ENCODE measurements at places on chromosomes 1 and 21.

- DNase-seq: no peak
Measured at GRCh38 chr21:39663066-39663465, 50.3 kb downstream of the B3GALT5 start.

- DNase-seq: no peak
Measured at GRCh38 chr1:94757931-94758330, 62.2 kb upstream of the SLC44A3 start.

DNA sequence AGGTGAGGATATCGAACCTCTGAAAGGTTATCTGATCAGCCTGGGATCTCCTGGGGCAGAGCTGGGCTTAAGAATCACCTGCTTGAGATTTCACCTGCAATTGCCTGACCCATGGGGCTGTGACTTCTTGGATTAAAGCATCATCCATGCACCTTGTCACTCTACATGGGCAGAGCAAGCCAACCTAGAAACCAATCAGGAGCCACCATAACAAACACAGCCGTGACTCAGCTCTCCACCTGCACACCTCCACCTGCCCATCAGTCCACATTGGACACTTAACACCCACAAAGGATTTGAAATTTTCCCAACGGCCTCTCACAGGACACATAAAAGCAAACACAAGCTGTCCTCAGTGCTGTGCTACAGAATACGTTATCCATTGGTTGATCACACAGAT is 35.1 kb upstream of the ETS2 start:
- no peak for DNase-seq

DNA sequence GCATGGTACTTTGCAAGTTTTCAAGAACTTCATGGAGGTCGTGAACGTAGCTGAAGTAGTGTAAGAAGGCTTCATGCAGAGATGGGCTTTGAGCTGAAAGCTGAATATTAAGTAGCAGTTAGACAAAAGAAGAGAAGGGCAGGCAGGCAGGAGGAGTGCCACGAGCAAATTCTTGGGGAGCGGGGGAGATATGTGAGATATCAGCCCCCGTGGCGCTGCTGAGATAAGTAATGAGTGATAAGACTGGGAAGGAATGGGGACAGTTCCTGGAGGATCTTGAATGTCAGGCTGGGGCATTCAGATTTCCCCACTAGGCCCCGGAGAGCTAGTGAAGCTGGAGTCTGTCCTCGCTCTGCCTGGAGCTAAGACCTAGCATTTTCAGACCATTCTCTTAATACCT is 27.9 kb upstream of the KIRREL1 start:
- DNase-seq: no peak

DNA sequence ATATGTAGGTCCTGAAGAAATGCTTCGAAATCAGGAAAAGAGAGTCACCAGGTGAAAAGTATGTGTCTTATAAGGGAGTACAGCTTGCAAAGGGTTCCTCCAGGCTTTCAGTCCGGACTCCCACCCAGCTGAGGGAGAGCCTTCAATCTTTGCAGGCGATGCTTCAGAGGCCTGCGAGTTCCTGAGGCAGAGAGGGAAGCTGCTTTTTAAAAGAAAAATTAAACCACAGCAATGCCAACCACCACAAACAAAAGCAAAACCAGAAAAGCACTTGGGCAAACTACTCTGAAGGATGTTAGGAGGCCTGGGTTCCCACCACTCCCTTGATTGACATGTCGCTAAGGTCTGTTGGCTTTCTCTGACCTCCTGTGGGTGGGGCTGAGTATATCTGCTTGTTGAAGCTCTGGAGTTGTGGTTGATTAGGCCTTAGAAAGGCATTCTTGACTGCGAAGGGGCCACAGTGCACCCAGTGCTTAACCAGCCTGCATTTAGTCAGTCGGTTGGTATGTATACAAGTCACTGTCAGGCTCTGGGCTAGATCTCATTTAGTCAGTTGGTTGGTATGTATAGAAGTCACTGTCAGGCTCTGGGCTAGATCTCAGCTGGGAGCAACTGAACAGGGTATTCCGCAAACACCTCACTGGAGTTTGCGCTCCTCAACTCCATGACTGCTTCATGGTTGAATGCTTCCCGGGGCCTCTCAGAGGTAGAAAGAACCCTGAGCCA is 1.2 kb downstream of the NIPAL3 start:
- peak; percentile 97 for DNase-seq

DNA sequence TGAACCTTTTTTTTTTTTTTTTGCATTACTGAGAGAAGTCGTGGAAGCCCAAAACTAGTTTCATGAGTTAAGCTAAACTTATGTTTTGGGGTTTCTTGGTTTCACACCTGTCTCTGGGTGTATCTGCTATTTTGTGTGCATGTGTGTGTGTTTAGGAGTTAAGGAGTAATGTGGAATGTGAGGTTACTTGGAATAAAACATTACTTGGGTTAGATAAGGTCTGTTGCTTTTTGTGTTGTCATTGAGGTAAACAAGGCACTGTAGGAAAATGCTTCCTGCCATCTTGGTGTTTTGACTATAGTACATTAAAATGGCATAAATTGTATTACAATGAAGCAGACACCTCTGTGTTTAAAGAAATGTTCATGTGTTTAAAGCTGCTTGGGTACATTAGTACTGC is 2.9 kb downstream of the TENT5C start:
- DNase-seq: no peak

GRCh38 chr1:85463731-85464496 is 1.0 kb downstream of the DDAH1 start:
- no peak for DNase-seq

DNA sequence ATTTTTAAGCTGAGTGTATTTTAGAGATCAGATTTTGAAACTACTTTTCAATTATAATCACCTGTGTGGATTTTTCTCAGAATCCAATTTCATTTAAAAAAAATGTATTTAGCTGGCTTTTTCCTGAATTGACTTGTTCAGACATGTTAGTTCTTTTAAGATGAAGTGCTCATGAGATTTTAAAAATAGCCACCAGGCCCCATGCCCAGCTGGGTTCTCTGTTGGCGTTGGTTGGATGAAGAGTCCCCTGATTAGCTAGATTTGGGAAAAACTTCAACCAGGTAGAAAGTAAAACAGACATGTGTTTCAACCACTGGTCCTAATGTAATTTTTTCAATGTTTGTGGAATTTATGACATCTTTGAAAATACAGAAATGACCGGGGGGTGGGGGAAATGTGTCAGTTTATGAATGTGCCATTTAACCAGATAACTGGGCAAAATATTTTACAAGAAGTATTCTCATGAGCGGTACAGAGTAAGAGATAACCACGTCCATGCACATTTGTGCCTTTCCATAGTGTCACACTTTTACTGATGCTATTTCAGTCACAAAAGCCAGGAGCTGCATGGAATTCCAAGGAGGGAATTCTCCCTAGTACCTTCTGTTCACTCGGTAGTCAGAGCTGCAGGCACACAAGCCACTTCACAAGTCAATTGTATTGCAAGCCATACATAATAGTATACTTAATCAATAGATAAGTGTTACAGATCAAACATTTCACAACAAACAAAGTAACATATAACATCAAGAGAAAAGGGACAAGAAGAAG is 51.1 kb downstream of the KCNK1 start:
- no peak for DNase-seq

DNA sequence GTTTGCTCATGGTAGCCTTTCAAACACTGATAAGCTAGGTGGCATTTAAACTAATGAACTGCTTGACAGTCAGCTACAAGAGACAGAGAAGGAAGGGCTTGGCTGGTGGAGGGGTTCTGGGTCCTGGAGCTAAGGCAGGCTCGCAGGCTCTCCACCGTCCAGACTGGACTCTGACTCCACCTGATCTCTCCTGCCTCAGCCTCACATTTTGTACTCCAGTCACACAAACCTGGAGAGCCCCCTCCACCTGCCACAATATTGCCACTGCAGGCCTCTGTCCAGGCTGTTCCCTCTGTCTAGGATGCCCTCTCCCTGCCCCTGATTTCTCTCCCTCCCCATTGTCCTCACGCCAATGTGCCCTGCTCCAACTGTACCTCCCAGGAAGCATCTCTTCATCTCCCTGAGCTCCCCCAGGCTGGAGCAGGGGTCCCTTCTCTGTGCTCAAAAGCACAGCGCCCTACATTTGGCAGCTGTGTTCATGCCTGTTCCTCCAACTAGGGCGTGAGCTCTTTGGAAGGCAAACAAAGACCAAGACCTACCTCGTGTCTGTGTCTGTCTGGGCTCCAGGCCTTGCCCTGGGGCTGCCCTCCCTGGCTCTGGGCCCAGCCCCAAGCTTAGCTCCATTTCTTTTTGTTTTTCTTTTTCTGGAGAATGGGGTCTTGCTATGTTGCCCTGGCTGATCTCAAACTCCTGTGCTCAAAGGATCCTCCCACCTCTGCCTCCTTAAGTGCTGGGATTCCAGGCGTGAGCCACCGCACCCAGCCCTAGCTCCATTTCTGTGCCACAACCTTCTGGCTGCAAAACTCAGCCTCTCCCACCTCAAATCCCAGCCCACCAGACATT is 2.9 kb downstream of the TIE1 start:
- DNase-seq: no peak

GRCh38 chr1:234776256-234776875 is 166.4 kb upstream of the IRF2BP2 start:
- no peak for DNase-seq

GRCh38 chr1:206834711-206835110 is 30.7 kb upstream of the IL20 start:
- DNase-seq: no peak

GRCh38 chr1:168723000-168723399 is 6.0 kb downstream of the DPT start:
- no peak for DNase-seq

- no peak for DNase-seq
Measured at GRCh38 chr1:100265562-100265930, 470 bp upstream of the RTCA start.

DNA sequence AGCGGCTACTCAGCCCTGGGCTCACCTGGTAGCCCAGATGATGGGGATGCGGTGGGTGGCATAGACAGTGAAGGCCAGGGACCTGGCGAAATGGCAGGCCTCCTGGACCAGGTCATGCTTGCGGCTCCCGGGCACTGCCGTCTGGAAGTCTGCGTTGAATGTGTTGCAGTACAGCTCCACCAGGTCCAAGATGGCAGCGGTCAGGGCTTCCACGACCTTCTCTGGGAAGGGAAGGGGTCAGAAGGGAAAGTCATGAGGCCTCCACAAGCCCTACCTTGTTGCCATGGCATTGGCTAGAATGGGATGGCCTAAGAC is 38.8 kb downstream of the PIK3C2B start:
- no peak for DNase-seq

GRCh38 chr1:39613250-39613649 is 26.2 kb downstream of the HEYL start:
- DNase-seq: no peak

GRCh38 chr1:20355828-20356735 is 65.4 kb downstream of the VWA5B1 start:
- no peak for DNase-seq

DNA sequence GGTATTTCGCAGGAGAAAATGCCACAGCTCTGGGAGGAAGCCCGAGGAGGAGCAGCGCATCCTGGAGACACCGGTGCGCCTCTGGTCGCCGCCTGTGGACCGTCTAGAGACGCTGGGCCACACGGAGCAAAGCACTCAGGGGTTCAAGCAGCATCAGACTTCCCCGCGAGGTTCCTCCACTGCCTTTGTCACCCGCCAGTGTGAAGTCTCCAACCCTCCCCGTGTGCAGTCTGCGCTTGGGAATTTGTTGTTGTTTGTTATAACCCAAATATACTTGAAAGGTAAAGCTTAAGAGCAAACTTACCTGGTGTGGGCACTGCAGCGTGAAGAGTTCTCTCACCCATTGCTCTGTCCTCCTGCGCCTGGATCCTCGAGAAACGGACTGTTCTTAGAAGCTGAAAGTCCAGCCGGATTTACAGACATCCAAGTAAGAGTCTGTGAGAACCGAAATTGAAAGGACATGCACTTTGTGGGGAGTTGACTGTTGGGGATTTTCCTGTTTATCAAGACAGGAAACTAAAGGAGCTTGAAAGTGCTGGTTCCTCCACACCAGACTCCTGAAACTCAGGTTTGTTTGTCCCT is at the start of gene GBP4:
Gene GBP4, minus strand, starts transcription at position 452 of the 582 bp plus-strand sequence. Its CDS starts 108 bp downstream, at position 344.
- no peak for DNase-seq

DNA sequence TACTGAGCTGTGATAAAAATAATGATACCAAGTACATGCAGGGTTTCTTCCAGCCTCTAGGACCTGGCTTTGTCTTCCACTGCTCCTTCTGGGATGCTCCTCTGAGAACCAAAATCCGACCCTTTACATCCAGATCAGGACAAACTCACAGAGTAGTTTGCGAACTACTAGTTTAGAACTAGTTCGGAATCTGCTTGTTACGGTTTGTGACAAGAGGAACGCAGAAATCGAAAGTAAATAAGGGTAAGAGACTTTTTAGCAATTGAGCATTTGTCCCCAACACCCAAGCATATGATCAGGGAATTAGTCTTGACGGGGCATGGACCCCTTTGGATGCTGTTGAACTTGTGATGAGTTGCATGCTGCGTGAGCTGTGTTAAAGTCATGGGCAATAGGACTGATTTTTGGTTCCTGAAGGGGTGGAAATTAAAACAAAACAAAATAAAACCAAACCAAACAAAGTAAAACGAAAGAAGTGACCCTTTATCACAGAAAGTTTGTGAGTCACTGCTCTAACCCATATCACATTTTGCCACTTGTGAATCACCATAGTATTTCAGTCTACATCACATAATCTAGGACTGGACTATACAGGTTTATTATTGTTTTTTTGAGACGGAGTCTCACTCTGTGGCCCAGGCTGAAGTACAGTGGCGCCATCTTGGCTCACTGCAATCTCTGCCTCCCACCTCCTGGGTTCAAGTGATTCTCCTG is 35.7 kb upstream of the ERRFI1 start:
- peak; percentile 62 for DNase-seq

DNA sequence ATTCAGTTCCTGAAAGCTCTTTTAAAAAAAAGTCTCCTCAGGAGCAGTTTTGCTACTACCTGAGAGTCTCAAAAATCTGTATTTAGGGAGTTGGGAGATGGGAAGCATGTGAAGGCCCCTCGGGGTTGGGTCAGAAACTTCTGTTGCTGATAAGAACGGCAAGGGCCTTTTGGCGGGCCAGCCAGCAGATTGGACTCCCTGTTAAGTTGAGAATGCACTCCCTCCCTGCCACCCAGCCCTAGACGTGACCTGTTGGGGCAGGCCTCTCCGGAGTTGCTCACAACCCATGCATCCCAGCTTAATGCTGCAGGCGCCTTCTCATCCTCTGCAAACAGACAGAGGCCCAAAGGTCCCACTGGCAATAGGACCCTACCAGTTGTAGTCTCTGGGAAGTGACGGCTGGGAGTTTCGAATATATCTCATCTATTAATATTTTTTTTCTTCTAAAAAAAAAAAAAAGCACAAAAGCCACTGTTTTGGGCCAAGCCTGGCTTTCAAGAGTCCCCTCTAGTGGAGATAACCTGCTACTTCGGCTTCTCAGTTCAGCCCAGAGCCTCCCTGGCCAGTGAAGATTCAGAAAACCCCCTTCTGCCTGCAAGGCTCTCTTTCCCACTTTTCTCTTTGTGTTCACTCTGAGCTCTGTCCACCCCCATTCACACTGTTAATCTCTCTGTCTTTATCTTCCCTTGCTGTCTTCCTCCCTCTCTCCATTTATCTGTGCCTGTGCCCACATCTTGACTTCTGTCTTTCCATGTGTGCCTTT is 5.3 kb downstream of the PLXNA2 start:
- peak; percentile 59 for DNase-seq

DNA sequence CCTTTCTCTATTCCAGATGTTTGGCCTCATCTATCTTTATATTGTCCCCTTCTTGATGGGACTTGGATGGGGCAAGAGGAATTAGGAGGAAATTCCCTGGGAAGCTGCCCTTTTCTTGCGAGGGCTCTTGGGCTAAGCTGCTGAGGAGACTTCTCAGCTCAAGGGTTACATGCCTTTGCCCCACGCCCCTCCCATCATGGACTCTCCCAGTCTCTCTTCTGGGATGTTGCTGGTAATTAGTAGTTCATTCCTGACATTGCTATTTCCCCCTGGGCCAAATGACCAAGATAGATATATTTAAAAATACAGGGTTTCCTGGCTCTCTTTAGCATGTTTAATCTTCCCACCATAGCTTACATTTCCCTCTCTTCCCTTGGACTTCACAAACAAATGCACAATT is 90.6 kb upstream of the RALGPS2 start:
- DNase-seq: peak; percentile 20
